ENCODE measurements at places on chromosomes 6 and 20.

- no peak for DNase-seq
Measured at GRCh38 chr6:27834384-27834783, 77.8 kb downstream of the OR2B2 start.

DNA sequence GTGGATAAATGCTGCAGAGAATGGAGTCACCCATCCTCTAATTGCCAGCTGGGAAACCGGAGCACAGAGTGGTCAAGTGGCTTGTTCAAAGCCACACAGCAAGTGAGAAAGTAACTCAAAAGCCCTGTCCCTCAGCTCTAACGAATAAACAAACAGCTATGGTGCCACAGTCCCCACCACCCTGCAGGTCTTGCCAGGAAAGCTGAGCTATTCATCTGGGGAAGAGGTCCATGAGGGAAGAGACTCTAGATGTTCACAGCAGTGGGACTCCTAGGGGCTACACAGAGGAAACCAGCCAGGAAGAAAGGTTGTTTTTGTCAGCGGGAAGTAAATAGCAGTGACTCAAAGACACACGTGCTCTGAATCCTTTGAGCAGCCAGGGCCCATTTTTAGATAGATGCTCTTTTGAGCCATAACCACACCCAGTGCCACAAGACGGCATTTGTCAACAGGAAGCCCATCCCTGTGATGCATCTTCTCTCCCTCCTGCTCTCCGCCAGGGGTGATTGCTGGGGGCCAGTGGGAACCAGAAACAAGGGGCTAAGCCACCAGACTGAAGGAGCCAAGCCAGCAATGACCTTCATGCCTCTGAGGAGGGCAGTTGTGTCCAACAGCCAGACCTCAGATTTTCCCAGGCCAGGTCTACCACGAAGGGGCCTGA is 32.4 kb upstream of the TCP11 start:
- DNase-seq, result no peak

- no peak for DNase-seq
Measured at GRCh38 chr6:441126-441920, 49.8 kb downstream of the IRF4 start.

- no peak for DNase-seq
Measured at GRCh38 chr20:34904202-34904621, 27.8 kb downstream of the ACSS2 start.

DNA sequence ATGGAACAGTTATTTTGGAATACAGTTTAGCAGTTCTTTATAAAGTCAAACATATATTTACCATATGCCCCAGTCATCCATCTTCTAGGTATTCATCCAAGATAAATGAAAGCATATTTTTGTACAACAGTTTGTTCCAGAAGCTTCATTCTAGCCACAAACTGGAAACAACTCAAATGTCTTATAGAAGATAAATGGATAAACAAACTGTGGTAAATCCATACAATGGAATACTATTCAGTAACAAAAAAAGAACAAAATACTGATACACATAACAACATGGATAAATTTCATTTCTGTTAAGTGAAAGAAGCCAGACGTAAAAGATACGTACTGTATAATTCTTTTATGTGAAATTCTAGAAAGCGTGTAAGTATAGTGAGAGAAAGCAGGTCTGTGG is 167.0 kb upstream of the AHI1 start:
- DNase-seq, result no peak

DNA sequence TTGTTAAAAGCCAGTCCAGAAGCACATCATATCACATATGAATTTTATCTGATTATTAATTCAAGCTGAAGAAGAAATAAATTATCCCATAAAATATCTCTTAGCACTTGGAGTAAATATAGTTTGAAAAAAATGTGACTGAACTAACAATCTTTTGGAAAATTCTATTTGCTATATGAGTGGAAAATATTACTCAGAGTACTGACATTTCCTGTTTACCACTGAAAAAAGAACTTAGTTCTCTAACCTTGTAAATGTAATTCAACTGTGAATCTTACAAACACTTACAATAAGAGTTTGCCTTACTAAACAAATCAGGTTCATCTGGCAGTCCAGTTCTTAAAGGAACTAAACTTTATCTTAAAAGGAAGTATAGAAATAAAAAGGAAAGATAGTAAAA is 44.2 kb downstream of the MOXD1 start:
- DNase-seq, result no peak

- no peak for DNase-seq
Measured at GRCh38 chr20:6134592-6134991, 11.8 kb upstream of the FERMT1 start.

- DNase-seq, result no peak
Measured at GRCh38 chr20:7710440-7710839, 229.8 kb downstream of the HAO1 start.

DNA sequence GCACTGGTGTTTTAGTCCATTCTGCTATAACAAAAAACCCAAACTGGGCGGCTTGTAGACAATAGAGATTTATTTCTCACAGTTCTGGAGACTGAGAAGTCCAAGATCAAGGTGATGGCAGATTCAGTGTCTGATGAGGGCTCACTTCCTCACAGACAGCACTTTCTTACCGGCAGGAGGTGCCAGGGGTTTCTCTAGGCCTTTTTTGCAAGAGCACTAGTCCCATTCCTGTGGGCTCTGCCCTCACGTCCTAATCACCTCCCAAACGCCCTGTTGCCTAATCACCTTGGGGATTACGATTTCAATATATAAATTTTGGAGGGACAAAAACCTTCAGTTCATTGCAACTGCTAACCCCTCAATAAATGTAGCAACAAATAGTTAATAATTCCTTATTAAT is 140.0 kb upstream of the SGK1 start:
- DNase-seq, result no peak

GRCh38 chr6:155544677-155545076 is 89.0 kb upstream of the NOX3 start:
- no peak for DNase-seq

DNA sequence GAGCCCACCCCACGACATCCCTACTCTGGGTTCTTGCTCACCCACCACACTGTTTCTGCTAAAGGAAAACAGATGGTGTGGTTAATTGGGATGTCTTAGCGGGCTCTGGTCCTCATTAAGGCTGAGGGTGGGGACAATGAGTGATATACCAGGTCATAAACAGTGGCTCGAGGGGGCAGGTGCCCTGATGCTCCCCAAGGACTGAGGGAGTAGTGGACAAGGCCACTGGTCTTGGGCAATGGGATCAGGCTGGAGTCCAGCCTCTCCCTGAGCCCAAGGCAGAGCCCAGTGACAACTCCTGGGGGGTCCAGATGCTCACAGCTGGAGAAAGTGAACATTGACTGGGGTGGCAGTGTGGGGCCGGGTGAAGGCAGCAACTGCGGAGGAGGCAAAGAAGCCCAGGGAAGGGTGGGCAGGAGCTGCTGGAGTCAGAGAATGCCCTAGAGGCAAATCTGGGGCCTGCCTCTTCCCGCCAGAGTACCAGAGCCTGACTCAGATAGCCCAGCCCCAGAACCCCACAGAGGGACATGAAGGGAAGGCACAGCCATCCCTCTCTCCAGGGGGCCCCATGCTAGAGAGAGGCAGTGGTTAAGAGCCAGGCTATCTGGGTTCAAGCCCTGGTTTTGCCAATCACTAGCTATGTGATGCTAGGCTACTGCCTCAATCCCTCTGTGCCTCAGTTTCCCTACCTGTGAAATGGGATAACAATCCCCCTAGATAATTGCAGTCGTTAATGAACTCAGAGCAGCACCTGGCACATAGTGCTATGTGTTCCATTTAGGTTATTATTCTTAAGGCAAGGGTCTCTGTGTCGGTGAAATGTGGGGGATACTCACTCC is 72.3 kb downstream of the MRPL14 start:
- no peak for DNase-seq

- no peak for DNase-seq
Measured at GRCh38 chr6:33785778-33786177, 3.2 kb downstream of the LEMD2 start.

DNA sequence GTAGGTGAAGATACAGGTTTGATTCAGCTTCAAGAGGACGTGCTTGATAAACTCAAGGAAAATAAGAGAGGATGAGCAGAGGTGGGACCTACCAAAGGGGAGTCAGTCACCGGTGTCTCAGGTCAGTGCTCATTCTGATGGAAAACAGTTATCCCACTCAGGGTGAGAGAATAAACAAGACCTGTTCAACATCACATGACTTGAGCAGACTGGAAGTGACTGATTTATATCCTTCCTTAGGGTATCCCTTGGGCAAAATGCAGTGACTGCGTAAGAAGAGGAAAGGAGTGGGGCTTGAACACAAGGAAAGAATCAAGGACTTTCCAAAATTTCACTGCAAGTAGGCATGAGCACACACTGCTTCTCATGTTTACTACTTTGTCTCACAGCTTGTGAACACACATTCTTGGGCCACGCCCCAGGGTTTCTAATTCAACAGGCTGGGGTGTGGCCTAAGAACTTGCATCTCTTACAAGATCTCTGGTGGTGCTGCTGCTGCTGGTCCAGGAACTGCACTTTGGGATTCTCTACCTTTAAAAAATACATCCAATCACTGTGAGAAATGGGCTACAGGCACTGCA is 11.6 kb downstream of the CST3 start:
- no peak for DNase-seq

DNA sequence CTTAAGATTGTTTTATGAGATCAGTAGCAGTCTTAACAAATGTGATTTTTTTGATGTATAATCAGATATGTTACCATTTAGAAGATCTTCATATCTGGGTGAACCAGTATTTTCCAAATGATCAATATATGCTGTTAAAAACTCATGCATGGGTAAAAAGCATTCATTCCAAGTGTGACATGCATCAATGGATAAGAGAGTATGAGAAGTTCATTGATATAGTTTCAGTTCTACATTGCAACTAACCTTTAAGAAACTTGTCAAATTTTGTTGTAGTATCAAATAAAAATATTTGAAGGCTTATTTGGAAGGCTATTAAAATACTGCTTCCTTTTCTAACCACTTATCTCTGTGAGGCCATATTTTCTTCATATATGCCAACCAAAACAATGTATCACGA is 117.7 kb downstream of the FIG4 start:
- no peak for DNase-seq

GRCh38 chr20:44963325-44964215 is 2.7 kb upstream of the STK4 start:
- no peak for DNase-seq

GRCh38 chr6:89611666-89612065 is 26.9 kb downstream of the LYRM2 start:
- no peak for DNase-seq

DNA sequence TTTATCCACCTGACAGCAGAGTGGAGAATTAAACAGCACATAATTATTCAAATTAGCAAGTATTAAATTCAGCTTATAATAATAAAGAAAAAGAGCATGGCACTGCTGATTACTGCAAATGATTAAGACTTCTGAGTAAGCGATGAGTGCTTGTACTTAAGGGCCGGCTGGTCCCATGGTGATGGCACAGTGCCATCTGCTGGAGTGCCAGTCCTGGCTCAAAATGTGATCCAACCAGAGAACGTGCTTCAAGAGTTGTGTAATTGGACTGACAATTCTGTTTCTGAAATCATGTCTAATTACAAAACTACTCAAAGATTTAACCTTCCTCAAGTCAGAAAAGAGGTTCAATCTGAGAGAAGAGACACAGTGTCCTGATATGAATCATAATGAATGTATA is 181.6 kb upstream of the RGS17 start:
- DNase-seq, result no peak

- no peak for DNase-seq
Measured at GRCh38 chr6:89117211-89118108, at the start of gene SRSF12. Gene SRSF12, minus strand, starts transcription at chr6:89118071. Its CDS starts 184 bp downstream, at chr6:89117887.

GRCh38 chr6:142550310-142551063 is 248.7 kb downstream of the ADGRG6 start:
- DNase-seq, result no peak

GRCh38 chr6:5624256-5624655 is 362.9 kb downstream of the FARS2 start:
- DNase-seq, result no peak

GRCh38 chr20:846894-847278 is 13.4 kb downstream of the FAM110A start:
- DNase-seq, result peak; percentile 30

DNA sequence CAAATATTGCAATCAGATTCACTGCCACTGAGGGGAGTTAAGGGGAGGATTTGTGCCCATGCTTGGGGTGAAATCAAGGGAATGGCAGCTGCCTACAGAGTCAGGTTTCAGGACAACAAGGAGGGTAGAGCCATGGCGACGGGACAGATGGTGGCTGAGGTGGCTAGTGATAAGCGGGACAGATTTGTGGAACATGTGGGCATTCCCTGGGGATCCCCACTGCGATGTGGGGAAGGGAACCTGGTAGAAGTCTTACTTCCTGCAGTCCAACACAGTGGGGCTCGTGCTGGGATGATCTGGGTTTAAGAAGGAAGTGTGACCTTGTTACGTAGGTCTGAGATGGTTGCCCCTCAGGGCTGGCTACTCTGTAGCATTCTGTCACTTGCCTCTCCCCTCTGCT is 292.0 kb upstream of the JARID2 start:
- DNase-seq, result no peak

DNA sequence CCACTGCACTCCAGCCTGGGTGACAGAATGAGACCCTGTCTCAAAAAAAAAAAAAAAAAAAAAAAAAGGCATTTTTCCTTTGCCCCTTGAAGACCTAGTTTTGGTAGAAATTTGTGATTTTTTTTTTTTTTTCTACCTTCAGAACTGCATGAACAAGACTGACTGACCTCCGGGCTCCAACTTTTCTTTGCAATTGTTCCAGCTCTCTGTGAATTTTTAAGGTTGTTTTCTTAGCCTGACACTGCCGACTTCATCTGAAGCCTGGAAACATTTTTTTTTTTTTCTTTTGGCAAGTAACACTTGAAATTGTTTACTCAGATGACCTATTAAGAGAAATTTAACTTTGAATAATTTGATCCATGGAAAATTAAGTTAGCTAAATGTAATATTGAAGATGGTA is 73.0 kb downstream of the SLC24A3 start:
- DNase-seq, result no peak

- DNase-seq, result no peak
Measured at GRCh38 chr20:53085720-53086119, 113.6 kb downstream of the TSHZ2 start.

- no peak for DNase-seq
Measured at GRCh38 chr6:154276810-154277628, 79.6 kb downstream of the IPCEF1 start.

- no peak for DNase-seq
Measured at GRCh38 chr20:31991339-31991705, 18.9 kb upstream of the CCM2L start.

DNA sequence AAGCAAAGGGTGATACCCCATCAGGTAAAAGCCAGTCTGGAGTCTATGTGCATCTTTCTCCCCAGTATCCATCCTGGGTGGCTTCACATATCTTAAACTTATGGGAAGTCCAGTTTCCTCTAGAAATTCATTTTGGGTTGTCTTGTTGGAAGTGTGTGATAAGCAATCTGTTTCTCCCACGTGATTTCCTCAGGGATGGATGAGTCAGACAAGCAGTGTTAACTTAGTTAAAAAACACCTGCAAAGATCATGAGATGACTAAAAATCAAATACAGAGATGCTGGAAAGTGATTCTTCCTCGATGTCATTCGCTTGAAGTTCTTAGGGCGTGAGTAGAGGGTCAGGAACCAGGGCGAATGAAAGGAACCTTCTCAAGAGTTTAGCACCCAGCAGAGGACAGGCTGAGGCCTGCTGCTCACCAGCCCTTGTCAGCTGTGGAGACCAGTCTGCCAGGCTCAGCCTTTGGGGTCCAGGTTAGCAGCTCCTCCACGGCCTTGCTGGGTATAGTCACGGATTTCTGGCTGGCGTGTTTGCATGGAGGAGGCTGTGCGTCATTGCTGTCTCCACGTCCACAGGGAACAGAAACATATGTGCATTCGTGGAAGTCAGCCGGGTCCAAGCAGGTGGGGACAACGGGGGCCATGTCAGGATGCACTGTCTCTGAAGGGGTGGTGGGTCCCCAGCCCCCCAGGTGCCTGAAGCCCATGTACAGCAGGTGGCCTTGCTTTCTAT is 2.8 kb upstream of the PNPLA1 start:
- DNase-seq, result no peak

All from activated CD8-positive, alpha-beta memory T cell treated with anti-CD3 and anti-CD28 coated beads for 4 hours (primary cell).